ENCODE measurements at places on chromosomes 7 and 10. TPM values are rescaled to one million over a fixed set of nuclear protein-coding genes. Genes with fewer than 3 reads are reported as not detected.

DNA sequence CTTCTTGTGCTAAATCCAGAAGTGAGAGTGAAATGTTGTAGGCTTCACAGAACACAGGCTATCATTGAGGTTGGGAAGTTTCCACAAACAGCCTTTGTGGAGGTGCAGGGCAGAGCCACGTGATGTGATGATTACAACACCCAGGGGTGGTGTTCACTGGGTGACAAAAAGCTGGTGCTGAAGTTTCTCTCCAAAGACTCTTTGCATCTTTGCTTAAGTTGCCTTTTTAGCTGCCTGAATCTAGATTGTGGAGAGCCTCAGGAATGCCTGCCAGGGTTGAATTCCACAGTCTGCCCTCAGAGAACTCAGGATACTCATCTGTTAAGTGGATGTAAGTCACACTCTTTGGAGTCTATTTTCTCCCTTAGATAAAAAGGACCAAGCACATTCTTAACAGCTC lies 56.3 kb downstream of the PLXNA4 start:
- DNase-seq, result no peak

- DNase-seq, result no peak
Measured at GRCh38 chr7:145753004-145753403, 363.6 kb upstream of the CNTNAP2 start.

- no peak for DNase-seq
Measured at GRCh38 chr7:91302794-91303193, 38.6 kb downstream of the FZD1 start.

GRCh38 chr10:46232666-46233065 lies 54.1 kb upstream of the ANTXRL start:
- DNase-seq, result no peak

DNA sequence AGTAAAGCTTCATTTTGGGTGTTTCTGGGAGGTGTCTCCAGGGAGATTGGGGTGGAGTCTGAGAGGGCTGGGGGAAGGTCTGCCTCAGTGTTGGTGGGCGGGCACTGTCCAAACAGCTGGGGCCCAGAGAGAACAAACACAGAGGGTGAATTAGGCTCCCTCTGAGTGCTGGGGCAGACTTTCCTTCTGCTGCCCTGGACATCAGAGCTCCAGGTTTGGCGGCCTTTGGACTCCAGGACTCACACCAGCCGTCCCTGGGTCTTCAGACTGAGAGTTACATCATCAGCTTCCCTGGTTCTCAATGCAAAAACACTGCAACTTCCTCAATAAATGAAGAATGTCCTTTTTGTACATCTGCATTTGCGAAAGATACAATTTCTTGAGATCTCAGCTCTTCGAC lies 427.4 kb downstream of the PTPRN2 start:
- DNase-seq, result no peak

DNA sequence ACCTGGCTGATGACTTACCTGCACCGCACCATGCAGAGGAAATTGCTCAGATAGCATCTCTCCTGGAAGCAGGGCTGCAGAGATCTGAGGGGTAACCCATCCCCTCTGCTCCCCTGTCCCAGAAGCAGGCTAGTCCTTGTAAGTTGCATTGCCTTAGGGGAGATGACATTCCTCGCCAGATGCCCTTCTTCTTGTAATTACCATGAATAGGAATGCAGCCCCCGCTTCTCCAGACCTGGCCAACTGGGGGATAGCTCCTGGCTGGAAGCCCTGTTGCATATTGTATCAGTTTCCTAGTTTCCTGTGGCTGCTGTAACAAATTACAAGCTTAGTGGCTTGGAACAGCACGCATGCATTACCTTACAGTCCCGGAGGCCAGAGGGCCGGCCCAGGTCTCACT lies 47.5 kb upstream of the EN2 start:
- no peak for DNase-seq

DNA sequence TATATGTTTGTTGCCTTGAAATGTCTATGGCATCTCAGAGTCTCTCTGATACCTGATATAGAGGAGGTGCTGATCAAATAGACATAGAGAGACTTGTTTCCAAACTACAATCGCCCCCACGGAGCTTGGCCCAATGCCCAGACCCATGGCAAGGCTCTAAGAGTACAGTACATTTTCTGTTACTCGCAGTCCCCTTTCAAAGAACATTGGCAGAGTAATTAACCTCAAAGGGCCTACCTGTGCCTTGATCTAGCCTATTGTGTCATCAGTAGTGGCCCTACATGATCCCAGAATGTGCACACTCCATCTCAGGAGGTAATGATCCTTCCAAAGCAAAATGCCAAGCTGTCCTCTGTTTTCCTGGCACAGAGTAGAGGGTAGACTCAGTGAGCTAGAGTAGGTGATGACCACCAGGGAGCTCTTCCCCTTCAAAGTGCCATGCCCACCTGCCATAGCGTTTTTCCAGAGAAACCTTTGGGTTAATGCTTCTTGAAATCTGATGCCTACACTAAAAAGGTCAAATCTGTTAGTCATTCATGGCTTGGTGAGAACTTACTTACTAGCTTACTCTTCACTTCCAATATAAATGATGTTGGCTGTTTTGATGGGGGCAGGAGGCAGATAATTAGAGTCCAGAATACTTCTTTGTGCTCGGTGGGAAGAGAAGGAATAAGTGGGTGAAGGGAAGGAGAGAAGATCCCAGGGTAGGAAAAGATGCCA lies 41.2 kb upstream of the ACSL5 start:
- DNase-seq, result no peak

DNA sequence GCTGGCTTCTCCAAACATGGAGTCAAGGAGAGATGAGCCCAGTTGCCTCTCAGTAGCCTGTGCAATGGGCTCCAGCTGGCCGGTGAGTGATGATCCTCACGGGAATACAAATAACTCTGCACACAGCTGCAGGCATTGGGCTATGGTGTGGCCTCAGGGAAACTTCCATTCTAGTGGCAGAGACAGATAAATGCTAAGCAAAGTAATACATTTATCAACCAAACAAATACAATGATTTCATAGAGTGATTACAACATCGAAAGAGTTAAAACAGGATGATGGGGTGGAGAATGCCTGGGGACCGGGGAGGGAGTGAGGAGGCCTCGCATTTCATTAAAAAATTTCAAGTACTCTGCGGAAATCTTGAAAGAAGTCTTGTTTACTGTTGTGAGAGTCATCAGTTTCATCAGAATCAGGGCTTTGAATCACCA lies 15.0 kb upstream of the AKR1B1 start:
- DNase-seq, result no peak

DNA sequence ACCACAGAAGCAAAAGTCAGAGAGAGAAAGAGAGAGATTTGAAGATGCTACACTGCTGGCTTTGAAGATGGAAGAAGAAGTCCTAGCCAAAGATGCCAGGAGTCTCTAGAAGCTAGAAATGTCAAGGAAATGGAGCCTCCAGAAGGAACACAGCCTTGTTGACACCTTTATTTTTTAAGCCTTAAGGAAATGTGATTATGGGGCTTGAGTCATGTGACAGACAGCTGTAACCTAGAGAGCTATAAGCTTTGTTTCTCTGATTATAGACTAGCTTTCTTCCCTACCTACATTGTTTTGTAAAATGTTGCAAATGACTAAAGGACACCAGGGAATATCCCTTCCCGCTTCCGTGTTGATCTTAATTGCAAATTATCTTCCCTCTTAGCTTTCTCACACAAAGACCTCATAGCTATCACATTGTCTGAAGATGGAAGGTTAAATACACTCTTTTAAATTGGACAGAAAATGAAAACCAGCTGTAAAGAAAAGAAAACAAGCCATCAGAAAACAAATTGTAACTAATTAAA lies 199.9 kb downstream of the ARHGAP12 start:
- DNase-seq, result no peak

DNA sequence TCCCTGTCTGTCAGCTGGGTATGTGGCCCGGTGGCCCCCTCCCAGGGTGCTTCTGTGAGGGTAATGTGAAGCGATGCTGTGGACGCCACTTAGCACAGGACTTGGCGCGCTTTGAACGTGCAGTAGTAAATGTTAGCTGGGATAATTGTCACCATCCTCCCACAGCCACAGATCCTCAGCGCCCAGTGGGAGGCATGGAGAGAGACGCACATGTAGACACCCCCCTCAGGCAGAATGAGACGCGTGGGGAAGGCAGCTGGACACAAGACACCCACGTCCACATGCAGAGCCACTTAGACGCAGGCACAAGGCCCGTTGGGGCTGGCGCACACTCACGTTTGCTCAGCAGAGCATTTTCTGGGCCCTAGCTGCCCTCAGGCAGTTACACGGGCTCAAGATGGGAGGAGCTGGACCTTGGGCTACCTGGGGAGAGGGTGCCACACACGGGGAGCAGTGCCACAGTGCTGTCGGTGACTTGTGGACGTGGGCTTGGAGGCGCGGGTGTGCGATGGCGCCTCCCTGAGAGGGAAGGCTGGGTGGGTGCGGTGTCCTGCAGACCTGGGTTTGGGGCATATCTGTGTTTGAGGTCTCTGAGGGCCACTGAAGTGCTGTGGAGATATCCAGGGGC lies 26.4 kb downstream of the ADCYAP1R1 start:
- no peak for DNase-seq

DNA sequence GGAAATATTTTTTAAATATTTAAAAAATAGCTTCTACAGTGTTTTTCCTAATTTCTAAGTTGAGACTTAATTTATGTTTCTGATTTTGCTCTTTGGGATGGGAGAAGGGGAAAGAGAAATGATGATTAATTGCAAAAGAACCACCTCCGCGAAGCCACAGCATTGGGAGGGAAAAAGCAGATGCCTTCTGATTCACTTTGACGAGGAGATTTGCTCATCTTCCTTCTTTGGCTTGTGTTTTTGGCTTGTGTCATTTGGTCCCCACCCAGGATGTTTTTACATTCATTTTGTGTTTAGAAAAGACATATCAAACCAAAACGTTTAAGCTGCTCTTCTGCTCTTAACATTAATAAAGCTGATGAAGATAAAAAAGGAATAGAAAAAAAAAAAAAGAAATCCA lies 121.7 kb downstream of the MACC1 start:
- DNase-seq, result no peak

DNA sequence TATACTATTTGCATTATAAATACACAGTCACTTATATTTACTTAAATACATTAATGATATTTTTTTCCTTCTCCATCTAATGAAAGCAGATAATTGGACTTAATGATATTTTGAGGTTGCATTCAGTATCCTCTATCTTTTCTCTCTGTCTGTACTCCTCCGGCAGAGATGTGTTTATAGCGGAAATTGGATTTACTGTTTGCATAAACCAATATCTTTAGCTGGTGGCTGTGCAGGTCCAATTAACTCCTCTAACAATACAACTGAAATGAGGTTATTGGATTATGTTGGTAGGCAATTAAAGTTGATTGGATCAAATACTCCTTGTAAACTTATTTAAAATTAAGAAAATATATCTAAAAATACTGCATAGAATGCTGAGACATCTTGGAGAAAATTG lies 1044.2 kb upstream of the SORCS1 start:
- no peak for DNase-seq

GRCh38 chr7:98420966-98421612 lies 20.2 kb upstream of the BAIAP2L1 start:
- DNase-seq, result peak; percentile 34

The GPR22 gene
- total RNA-seq, result 7.0 TPM

The FAM241B gene
- total RNA-seq, result not detected

The BAZ1B gene
- 57.8 TPM for total RNA-seq

The TMEM273 gene
- 1.4 TPM for total RNA-seq

The MRPL32 gene
- total RNA-seq, result 33.9 TPM

The TAS2R41 gene
- 2.6 TPM for total RNA-seq

The BMPER gene
- total RNA-seq, result 83.3 TPM

The LBX1 gene
- total RNA-seq, result 0.24 TPM

The ENKUR gene
- total RNA-seq, result 2.9 TPM

All from umbilical cord (tissue), 2 donors.